Naive thymus-derived CD8-positive, alpha-beta T cell (primary cell): ENCODE measurements at places on chromosomes 12 and 14. TPM values are rescaled to one million over a fixed set of nuclear protein-coding genes. Genes with fewer than 3 reads are reported as not detected.

The IL31 gene
- not detected for total RNA-seq

DNA sequence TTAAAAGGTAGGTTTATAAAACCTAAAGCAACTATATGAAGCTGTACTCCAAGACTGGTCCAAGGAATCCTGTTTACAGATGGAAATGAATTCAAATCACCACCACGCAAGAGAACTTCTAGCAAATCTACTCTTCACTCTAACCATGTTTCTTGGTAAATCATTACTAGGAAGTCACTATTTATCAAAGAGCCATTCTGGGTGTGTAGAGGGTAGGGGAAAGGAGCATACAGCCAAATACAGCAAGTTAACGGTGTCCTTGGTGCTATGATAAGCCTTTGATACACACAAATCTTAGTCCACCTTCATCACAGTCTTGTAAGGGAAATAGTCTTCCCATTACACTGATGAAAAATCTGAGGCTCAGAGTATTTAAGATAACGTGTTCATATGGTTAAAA is 16.8 kb downstream of the NIN start:
- DNase-seq: no peak

GRCh38 chr14:50977863-50978528 is 33.7 kb upstream of the PYGL start:
- no peak for DNase-seq

The CDKN1B gene
- 161 TPM for total RNA-seq

The CCDC60 gene
- total RNA-seq: not detected
